ENCODE measurements at places on chromosomes 3 and 15.

DNA sequence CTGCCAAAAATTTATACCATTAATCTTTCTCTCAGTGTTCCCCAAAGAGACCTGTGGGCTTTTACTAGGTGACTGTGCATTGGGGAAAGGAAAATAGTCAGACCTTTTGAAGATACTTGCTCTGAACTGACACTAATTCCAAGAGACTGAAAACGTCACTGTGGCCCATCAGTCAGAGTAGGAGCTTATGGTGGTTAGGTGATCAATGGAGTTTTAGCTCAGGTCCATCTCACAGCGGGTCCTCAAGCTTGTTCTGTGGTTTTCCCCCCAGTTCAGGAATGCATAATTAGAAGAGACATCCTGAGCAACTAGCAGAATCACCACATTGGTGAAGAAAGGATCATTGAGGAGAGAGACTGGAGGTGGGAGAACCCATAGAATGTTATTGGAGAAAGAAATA, 134.7 kb downstream of the SV2B start:
- DNase-seq, result no peak

DNA sequence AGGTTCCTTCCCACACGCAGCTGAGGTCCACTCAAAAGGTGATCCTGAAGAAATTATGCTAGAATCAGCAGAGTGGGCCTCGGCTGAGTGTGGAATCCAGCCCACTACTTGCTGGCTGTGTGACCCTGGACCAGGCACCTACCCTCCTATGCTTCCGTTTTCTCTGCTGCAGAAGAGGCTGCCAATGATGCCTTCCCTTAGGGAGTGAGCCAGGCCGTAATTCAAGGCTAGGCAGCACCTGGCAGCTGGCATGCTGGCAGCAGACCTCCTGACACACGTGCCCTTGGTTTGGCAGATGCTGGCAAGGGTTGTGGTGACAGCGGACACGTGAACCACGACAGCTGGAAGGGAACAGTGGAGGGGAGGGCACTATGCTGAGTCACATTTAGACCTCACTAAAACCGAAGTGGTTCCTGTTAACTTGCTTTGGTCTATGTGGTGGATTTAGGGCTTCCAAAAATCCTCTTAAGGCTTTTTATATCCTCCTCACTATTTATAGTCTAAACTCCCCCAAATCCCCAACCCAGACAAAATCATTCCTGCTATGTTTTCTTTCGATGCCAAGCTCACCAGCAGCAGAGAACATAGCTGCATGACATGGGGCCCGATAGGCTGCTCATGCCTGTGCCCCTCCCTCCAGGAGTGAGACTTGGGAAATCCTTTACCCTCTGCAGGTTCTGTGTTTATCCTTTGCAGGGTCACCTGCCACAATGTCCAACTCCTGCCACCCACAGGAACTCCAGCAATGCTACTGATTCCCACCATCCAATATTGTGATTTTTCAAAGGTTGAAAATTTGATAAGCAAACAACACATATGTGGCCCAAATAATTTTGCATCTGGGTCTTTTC, 10.6 kb upstream of the PCSK6 start:
- DNase-seq, result peak; percentile 93

DNA sequence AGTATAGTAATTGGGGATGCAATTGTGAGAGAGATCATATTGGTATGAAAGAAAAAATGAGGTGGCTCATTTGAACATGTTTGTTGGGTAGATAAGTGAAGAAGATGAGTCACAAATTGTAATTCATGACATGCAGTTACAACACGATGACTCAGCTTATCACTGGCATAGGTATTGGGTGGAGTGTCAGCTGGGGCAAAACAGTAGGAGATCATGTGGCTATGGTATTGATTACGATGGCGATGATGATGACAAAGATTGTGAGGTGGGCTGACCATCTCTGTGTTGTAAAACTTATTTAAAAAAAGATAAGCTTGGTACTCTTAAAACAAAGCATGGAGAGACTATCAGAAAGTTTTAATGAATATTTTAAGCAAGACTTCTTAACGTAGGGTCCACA, 11.6 kb upstream of the DPH6 start:
- DNase-seq, result no peak

DNA sequence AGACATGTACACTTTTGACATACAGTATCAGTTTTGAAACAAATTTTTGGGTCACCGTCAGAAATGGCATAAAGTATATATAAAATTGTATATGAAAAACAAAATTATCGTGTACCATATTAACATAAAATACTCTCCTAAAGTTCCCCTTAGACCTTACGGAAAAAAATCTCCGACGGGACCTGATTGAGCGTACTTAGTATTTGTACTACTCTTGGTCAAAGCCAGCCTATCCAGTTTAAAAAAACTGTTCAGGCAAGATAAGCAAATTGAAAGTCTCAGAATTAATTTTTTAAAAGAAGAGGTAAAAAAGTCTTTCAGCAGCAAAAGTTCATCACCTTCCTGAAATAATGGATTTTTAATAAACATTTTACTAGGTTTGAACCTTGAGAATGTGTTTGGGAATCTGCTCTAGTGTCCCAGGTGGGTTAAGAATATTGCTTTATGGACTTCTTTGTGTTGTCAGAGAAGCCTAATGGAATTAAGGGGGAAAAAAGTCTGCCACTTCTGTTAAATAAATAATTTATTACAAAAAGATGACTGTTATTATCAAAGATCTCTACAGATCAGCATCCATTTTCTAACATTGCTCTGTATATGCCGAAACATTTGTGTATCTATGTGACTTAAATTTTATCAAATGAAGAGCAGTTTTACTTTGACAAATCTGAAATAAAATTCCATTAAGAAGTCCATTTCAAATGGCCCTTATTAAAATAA, 48.6 kb downstream of the ZBTB20 start:
- no peak for DNase-seq

DNA sequence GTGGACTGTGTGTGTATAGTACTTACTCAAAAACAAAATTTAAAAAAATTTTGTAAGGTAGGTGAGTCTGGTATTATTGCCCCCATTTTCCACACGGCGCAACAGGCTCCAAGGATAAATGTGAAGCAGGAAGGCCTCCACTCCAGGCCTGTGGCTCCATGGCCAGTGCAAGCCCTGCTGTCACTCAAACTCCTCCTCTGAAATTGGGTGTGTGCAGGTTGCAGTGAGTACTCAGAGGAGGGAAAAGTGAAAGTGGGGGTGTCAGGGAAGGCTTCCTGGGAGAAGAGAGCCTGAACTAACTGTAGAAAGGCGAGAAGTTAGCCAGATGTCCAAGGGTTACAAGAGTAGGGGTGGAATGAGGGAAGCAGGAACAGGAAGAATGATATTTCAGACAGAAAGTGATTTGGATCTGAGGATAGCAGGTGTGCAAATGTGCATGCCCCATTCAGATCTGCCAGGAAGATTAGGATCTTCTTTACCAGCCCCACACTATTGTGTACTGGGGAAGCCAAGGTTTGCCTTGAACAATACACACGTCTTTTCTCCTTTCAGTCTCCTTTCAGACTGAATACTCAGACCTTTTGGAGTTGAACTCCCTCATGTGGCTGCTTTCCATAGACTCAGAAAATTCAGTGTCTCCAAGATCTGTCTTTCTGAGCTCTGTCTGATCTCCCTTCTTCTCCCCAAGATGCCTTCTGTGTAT, 48.7 kb upstream of the RYK start:
- peak; percentile 11 for DNase-seq

- DNase-seq, result no peak
Measured at GRCh38 chr3:22671848-22672247, 531.3 kb upstream of the UBE2E2 start.

GRCh38 chr15:85016275-85016674, 34.6 kb downstream of the PDE8A start:
- no peak for DNase-seq

GRCh38 chr3:194379651-194380050, 10.1 kb upstream of the LRRC15 start:
- DNase-seq, result peak; percentile 77

DNA sequence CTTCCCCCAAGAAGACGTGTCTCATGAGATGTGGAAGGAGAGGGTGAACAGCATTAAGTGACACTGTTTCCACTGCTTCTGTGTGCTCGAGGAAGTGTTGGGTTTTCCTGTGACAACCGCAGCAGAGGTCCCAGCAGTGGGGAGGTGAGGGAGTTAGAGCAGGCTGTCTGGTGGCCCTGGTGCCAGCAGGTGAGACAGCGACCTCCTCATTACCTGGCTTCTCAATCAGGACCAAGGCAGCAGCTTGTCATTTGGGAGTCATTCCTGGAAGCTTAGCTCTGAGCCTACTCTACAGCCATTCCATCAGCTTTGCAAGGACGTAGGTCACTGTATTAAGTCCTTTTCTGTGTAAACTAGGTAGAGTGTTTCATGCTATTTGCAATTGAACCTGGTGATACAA, 63.3 kb upstream of the RGMA start:
- no peak for DNase-seq

DNA sequence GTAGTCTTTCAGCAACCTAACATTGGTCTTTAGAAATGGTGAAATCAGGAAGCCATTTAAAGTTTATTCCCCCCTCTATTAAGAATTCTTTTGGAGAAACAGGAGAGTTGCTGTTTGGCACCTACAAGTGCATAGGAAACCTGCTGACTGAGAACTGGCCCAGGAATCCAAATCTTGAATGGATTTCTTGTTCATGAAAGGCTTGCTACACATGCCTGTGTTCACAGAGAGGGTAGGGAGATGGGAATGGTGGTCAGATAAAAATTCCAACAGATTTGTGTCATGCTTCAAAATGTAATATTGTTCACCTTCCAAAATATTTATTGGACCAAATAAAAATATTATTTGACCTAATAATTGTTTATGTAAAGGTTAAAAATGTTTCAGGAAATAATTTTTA, 24.2 kb upstream of the ZPLD1 start:
- no peak for DNase-seq

DNA sequence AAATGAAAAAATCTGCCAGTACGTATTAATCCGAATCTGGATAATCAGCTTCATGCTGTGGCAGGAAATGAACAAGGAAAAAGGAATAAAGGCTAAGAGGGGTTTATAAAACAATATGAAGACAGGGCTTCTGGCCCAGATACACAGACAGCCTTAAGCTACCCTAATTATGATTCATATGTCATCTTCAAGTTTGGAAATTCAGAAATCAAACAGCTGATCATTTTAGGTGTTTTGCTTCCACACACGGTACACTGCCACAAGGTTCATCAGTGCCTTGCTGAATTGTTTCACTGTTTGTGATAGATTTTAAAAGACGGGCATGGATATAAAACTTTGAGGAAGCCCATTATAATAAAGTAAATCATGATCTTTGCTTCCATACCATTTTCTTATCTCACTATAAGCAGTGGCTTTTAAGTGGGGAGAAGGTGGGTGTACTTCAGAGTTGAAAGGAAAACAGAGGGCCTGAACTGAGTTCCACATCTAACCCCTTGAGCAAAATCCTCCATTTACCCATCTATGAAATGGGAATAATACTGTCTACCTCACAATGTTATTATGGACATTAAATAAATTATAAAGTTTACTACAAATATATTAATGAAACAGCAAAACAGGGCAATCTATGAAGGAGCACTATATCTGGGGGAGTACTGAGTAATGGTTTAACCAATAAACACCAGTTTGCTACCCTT, 15.7 kb downstream of the GTPBP8 start:
- DNase-seq, result no peak

- DNase-seq, result peak; percentile 46
Measured at GRCh38 chr3:69116897-69117296, 5.5 kb downstream of the LMOD3 start.

DNA sequence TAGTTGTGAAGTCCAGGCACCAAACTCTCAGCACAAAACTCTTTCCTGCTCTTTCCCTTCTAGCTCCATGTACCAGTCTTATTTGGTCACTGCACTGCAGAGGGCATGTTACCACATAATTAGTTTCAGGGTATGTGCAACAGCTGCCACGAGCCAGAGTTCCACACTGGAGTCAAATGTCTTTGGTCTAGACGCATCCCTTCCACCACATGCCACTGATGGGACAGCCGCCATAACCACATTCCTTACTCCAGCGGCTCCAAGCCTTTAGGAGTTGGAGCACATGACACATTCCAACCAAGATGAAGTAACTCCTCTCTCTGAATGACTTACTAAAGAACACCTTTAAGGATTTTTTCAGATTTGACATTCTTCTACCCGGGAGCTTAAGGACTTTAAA, 153.4 kb downstream of the ERC2 start:
- no peak for DNase-seq

GRCh38 chr3:3065876-3066275, 44.3 kb downstream of the IL5RA start:
- no peak for DNase-seq

All from NCI-H1105 treated with DMSO at 0.1 percent for 48 hours (cell line).